Activated T-helper 2 cell treated with anti-CD3 and anti-CD28 coated beads, Interferon-gamma antibody, Interleukin-2, Interleukin-4, amounts not matched to agents 10 μg/mL and 5 μg/mL and 100 μg/mL, durations not matched to agents 14 hours and 24 hours and 36 hours (primary cell): ENCODE measurements at places on chromosomes 6 and 20. TPM values are rescaled to one million over a fixed set of nuclear protein-coding genes. Genes with fewer than 3 reads are reported as not detected.

The WFDC5 gene
- total RNA-seq: not detected in 2 replicates

The MCCD1 gene
- not detected in 2 replicates for total RNA-seq

DNA sequence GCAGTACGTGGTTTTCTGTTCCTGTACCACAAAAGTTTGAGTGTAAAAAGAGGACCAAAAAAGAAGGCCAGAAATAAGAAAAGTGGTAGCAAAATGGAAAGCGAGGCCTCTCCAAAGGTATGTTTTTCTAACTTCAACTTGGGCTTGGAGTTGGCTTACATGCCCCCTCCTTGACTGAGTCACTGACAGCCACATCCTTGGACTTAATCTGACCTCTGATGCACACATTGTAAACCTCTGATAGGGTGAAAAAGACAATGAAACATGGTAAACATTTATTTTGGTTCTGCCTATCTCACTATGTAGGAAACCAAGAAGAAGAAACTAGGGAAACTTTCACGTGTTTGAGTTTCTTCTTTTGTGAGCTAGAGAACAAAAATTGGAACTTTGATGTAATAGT, 503.2 kb upstream of the ID4 start:
- H3K4me3 ChIP-seq: no peak overlapping the region
- no peaks in the 10 kb centered on the region for H3K27me3 ChIP-seq
- no peaks in the 10 kb centered on the region for H3K36me3 ChIP-seq
- H3K27ac ChIP-seq: no peak overlapping the region

DNA sequence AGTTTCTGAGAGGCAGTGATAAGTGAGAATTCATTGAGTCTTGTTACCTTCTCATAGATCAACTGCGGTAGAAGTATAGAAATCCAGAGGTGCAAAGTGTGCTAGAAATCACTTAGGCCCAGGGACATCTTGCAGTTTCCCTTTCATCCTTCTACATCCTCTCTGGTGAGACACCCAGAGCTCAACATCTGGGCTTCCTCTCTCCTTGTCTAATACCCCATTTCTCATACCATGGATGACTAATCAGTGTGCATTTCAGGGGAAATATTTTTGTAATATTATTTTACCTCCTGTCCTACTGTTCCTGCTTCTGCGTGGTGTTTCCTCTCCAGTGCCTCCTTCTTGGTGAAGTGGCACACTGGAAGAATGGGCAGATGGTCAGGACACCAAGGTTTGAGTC, 322.4 kb downstream of the TFAP2B start:
- no peaks in the 10 kb centered on the region for H3K36me3 ChIP-seq
- no peaks in the 10 kb centered on the region for H3K27me3 ChIP-seq
- no peak overlapping the region for H3K4me3 ChIP-seq
- H3K27ac ChIP-seq: no peak overlapping the region
